Activated T-helper 1 cell treated with Interleukin-2 at 50 U/mL for 16 hours (primary cell): ENCODE measurements at places on chromosomes 1 and 21.

- DNase-seq = no peak
These were observed 80.2 kb downstream of the RABGAP1L start for GRCh38 chr1:174239541-174239940.

GRCh38 chr1:204380293-204380831 is 20.6 kb upstream of the PLEKHA6 start:
- no peak for DNase-seq

- no peak for DNase-seq
These were observed 52.7 kb downstream of the ECE1 start for GRCh38 chr1:21237446-21238088.

DNA sequence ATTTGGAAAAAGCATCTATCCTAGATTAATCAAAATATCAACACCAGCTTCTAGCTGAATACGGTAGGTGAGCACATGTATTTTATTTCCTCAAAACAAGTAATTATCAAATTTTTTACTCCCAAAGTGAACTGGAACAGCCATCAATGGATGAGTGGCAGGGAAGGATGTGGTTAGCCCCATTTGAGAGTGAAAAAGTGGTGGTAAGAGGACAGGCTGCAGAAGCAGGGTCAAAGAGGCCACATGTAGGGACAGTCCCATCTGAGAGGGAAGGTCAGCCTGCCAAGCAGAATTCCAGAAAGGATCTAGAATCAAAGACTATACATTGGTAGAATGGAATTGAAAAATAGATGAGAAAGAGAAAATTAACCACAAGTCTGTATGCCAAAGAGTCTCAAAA is 163.8 kb downstream of the SMYD3 start:
- no peak for DNase-seq

GRCh38 chr1:154996966-154997701 is 3.7 kb downstream of the LENEP start:
- no peak for DNase-seq

DNA sequence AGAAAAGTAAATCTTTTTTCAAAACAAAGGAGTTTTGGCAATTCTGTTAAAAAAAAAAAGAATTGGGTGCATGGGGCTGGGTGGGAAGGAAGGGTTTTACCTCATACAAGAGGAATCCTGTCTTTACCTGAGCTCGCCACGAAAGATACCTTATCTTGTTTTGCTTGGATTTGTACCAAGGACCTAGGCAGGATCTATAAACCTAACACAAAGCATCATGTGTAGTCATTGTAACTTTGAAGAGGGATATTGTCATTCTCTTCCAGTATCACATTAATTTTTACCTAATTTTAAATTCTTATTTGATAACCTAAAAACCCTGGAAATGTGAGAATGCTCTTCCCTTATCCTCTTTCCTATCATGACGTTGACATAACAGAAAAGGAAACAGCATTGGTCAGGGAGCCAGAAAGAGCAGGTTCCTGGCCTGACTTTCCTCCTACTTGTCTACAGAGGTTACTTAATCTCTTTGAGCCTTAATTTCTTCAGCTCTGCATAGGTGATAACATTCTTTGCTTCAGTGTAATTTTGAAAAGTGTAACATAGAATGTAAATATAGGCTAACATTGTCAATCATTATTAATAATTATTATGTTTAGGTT is 4.0 kb upstream of the LAMC1 start:
- no peak for DNase-seq

DNA sequence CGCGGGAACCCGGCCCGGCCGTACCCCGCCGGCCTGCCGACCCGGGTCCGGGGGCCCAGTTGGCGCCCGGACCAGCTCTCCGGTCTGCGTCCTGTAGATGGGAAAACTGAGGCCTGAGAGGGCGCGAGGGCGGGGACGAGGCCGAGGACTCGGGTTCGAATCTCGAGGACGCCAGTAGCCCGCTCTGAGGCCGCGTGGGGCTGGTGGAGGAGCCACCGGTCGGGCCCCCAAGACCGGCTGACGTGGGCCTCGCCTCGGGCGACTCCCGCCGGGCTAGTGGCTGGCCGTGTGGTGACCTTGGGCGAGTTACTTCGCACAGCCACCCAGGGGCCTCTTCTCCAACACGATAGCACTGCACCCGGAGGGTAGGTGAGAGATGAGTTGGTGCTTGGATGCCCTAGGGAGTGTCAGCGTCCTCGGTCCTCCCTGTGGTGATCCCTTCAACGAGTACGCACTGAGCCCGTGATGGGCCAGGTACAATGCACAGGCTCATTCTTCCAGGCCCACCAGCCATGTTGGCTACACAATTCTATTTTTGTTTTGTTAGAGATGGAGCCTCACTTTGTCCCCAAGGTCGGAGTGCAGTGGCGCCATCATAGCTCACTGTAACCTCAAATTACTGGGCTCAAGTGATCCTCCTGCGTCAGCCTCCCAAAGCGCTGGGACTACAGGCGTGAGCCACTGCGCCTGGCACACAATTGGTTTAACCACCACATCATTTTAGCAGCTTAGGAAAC is 404 bp upstream of the SCMH1 start:
- no peak for DNase-seq

DNA sequence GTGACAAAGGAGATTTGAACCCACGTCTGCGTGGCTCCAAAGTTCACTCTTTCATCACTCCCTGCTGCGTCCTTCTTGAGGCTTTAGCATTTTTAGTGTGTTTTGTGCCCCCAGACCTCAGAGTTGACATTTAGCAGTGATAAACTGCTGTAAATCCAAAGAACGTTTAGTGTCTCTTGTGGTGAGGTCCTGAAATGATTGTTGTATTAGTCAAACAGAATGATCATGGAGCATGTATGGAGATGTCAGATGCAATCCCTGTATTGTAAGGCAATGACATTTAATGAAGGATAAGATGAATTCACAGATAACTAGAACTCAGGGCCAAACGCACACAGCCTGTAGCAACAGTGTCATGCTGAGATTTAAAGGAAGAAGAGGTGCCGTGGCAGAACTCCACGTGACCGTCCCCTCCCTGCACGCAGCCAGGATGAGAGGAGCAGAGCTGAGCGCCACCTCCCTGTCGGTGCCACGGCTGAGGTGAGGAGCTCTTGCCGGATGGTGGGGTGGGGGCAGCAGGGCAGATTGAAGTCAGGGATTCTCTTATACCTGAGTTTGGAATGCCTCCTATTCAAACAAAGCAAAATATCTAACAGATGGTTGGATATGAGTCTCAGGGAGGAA is 30.1 kb downstream of the NTPCR start:
- DNase-seq = no peak

- no peak for DNase-seq
These were observed 11.3 kb downstream of the TMCC2 start for GRCh38 chr1:205239078-205239477.

GRCh38 chr1:196779093-196779492 is 4.5 kb downstream of the CFHR3 start:
- DNase-seq = no peak

DNA sequence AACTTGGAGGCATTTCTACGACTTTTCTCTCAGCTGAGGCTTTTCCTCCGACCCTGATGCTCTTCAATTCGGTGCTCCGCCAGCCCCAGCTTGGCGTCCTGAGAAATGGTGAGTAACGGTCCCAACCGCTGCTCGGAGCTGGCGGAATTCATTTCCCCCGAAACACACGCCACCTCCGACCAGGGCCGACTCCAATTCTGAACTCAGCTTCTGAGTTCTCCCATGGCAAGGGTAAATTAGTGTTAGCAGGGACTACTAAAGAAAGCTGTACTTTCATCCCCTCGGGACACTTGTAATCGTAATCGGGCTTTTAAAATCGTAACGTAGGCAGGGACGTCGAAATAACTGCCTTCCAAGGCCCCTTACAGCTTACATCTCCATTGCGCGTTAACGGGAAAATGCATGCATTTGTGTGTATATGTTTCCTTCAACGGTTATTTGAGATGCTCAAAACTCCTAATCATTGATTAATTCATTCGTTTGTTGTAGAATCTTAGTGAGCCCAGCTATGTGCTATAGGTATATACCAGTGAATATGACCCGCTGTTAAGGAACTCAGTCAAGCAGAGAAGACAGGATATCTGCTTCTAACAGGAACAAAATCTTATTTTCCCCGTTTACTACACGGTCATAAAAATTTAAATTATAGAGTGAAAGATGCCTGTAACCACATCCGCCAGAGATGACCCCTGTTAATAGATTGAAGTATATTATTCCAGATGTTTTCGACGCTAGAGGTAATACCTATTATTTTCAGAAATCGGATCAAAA is 472 bp downstream of the DTL start:
- DNase-seq = no peak

GRCh38 chr21:31128234-31128633 is 90.0 kb upstream of the KRTAP19-8 start:
- no peak for DNase-seq

DNA sequence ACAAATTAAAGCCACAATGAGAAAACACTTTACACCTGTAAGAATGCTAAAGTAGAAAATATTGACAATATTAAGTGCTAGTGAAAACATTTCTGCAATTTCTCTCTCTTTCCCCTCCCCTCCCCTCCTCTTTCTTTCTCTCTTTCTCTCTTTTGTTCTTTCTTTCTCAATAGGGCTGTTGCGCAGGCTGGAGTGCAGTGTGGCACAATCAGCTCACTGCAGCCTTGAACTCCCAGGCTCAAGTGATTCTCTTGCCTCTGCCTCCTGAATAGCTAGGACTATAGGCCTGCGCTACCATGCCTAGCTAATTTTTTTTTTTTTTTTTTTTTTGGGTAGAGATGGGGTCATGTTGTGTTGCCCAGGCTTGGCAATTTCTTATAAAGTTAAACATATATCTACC is 5.9 kb upstream of the SHISAL2A start:
- DNase-seq = no peak

DNA sequence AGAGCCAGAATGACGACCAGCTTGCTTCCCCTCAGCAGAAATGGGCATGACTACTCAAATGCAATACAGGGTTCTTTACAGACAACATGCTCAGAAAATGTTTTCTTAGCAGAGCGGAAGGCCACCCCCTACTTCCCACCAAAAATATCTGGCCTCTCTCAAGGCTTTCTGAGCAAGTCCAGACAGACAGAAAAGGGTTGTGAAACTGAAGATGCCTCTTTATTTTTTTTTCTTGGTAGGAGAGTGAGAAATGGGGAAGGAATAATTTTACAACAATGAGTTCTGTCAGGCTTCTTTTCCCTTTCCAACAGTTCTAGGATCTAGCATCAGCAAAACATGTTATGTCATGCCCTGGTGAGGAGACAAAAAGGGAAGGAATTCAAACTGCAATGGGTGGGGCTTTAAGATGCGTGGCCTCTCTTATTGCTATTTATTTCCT is 172.0 kb upstream of the CAMK1G start:
- no peak for DNase-seq

- DNase-seq = peak; percentile 26
These were observed 1.4 kb downstream of the LRRC41 start for GRCh38 chr1:46301808-46302640.

- no peak for DNase-seq
These were observed 283.4 kb downstream of the KCNH1 start for GRCh38 chr1:210850556-210850955.
